ENCODE measurements at places on chromosomes 5 and 9.

DNA sequence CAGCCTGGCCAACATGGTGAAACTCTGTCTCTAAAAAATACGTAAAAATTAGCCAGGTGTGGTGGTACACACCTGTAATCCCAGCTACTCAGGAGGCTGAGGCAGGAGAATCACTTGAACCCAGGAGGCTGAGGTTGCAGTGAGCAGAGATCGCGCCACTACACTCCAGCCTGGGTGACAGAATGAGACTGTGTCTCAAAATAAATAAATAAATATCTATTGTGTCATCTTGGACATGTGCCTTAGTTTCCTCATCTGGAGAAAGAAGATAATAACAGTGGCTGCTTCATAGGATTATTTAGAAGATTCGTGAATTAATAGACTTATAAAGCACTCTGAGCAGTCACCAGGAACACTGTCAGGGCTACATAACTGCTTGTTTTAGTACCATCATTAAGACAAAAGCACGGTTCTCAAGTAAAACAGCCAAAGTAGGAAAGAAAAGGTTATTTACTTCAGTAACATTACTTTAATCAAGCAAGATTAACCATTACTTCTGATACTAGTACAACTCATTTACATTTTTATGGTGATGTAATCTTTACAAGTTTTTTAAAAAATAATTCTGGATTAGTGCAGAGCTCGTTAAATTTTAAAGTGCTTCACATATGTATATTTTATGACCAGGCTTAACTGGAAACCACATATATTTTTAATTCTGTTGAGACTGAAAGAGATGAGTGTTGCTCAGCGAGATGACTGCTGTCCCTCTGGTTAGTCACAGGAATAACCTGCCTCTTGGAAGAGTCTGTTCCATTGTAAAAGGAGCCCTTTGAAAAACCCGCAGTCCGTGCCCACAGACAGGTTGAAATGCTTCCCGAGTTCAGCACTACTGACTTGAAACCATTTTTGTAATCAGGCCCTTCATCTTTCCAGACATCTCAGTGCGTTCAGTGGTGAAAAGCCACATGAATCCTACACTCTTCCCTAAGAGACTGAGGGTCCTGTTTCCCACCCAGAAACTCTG is 36.7 kb downstream of the ANKH start:
- no peak for DNase-seq

- DNase-seq = no peak
Measured at GRCh38 chr9:130283539-130284248, 18.1 kb downstream of the HMCN2 start.

- DNase-seq = no peak
Measured at GRCh38 chr9:18980189-18980588, 52.8 kb downstream of the SAXO1 start.

GRCh38 chr9:98225015-98225442 is 30.4 kb downstream of the TBC1D2 start:
- no peak for DNase-seq

- DNase-seq = no peak
Measured at GRCh38 chr9:134895097-134895496, 14.5 kb downstream of the FCN2 start.

- DNase-seq = no peak
Measured at GRCh38 chr5:171314728-171315385, 5.8 kb downstream of the TLX3 start.

- no peak for DNase-seq
Measured at GRCh38 chr5:138230261-138230660, 17.1 kb upstream of the CDC23 start.

DNA sequence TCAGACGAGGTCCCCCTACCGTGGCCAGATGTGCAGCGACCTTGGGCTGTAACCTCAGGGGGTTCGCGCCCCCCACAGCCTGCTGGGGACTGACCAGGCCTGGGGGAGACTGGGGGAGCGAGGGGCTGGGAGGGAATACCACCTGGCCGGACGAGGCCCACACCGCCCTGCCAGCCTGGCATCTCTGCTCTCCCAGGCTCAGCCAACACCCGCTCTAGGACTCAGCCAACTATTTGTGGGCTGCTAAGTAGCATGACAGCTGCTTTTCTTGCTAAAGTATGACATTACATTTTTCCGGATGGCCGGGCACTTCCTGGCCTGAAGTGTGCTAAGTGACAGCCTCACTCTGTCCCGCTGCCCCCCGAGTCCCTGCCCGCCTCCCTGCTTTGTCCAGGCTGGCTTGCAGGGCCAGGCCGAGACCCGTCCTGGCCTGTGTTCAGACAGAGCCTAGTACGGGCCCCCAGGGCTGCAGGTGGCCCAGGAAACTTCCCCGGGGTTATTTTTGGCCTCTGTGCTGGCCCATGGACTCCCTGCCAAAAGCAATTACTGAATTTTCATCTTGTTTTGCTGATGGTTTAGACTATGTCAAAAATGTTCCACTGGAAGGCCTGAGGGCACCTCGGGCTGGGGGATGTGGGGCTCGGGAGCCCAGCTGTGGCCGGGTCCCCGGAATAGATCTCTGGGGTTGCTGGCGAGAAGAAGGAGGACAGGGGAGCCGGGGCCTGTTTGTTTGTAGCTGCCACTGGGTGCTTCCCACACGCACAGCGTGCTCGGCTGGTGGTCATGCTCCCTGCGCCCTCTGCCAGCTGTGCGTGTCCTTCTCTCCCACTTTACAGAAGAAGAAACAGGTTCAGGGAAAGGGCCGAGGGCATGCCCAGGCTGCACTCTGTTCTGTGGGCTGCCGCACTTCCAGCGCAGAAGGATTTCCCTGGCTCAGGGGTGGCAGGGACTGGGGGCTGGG is 13.4 kb upstream of the SLC2A6 start:
- no peak for DNase-seq

DNA sequence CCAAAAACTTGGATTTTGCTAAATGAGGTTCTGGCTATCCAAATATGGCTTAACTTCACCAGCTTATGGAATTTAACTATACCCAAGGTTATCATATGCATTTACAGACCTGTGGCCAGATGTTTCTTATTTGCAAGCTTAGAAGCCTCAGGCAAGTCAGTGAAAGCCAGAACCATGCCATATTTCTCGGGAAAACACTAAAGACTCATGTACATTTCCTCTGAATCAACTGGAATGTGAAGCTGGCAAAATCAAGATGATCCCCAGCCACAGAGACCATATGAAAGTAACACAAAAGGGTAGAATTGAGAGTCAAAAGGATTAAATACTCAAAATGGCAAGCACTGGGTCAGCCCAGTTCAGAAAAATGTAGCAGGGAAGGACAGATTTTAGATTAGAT is 76.4 kb upstream of the SLC1A1 start:
- no peak for DNase-seq

Data from activated T-helper 9 cell treated with anti-CD3 and anti-CD28 coated beads, Interleukin-2, amount 50 U/mL, for 16 hours (primary cell).